ENCODE measurements at places on chromosomes 6 and 20.
A peak's percentile ranks its signal among the peaks of the same experiment; 100 is the strongest.

GRCh38 chr20:6466075-6466810, 301.2 kb upstream of the BMP2 start:
- H3K4me1 ChIP-seq: no peaks in the 10 kb centered on the region
- no peaks in the 10 kb centered on the region for H3K36me3 ChIP-seq
- H3K27ac ChIP-seq: no peak overlapping the region
- DNase-seq: no peak
- H3K27me3 ChIP-seq: no peaks in the 10 kb centered on the region
- no peak overlapping the region for H3K4me3 ChIP-seq

DNA sequence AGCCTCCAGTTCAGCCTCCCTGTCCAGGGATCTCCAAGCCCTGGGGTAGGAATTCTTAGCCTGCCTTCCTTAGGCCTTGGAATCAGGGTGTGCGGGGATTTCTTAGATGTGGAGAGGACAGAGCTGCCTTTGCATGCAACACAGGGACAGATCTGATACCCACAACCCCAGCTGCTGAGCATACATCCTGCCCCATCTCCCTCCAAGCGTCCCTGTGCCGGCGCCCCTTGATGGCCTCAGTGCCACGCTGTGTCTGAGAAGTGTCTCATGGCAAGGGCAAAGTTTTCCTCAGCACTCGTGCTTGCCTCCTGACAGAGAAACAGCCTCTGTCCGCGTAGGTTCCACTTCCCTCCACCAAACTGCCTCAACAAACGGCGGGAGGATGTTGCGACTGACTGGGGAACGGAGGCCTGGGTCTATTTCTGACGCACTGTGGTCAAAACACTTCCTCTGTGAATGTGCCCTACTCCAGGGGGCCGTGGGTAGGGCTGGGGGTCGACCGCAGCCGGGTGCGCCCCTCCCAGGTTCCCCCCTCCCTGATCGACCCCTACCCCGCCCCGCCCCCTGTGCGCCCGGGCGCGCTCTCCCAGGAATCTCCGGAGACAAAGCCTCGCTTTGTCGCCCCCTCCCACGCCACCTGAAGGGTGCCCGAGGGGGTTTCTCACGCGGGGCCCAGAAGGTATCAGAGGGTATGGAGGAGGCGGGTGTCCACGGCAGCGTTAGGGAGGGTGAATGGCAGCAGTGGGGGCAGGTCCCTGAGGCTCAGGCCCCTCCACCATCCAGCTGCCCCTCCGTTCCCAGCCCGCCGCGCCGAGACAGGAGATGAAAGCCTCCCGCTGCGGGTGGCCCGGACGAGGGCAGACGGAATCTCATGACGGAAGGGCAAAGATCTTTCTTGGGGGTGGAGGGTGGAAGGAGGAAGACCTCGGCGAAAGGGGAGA, 806 bp downstream of the MICAL1 start:
- peak; percentile 88 for DNase-seq
- H3K27me3 ChIP-seq: no peaks in the 10 kb centered on the region
- peak overlapping the region; percentile 86 for H3K4me3 ChIP-seq
- peaks cover 8% of the 10 kb centered on the region for H3K36me3 ChIP-seq
- H3K4me1 ChIP-seq: peaks cover 57% of the 10 kb centered on the region
- peak overlapping the region; percentile 75 for H3K27ac ChIP-seq

DNA sequence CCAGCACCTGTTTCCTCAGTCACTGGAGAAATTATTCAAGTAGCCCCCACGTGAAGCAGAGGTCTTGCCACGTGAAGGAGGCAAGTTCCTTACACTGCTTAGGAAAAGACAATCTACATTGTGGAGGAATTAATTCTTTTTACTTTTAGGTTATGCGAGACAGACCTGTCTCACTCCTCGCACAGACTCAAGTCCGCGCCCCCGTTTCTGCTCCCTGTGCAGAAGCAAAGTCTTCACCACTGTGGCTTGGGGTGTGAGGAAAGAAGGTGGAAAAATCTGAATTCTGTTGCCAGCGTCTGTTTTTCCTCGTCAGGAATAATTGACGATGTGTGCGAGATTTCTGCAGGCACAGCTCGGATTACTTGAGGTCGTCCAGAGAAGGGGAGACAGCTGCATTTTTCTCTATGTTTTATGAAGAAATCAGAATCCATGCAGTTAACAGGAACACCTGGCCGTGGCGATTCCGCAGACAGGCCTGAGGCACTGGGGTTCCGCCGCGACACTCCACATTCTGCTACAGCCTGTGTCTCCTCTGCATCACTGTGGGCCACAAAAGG, 185.1 kb downstream of the SMOC2 start:
- no peak overlapping the region for H3K4me3 ChIP-seq
- H3K27ac ChIP-seq: no peak overlapping the region
- H3K4me1 ChIP-seq: no peaks in the 10 kb centered on the region
- no peaks in the 10 kb centered on the region for H3K36me3 ChIP-seq
- no peak for DNase-seq
- no peaks in the 10 kb centered on the region for H3K27me3 ChIP-seq

- H3K4me3 ChIP-seq: no peak overlapping the region
- H3K4me1 ChIP-seq: no peaks in the 10 kb centered on the region
- H3K27me3 ChIP-seq: no peaks in the 10 kb centered on the region
- no peak overlapping the region for H3K27ac ChIP-seq
- no peak for DNase-seq
- H3K36me3 ChIP-seq: no peaks in the 10 kb centered on the region
Observed at GRCh38 chr6:39879535-39879934, 54.7 kb downstream of the MOCS1 start.
